ENCODE measurements at places on chromosomes 1 and 21. TPM values are rescaled to one million over a fixed set of nuclear protein-coding genes. Genes with fewer than 3 reads are reported as not detected.

Gene SNX27
- total RNA-seq, result 29.1 TPM

Gene SMG7
- total RNA-seq, result 62.1 TPM

Gene C1QB
- not detected for total RNA-seq

Gene PTPN22
- 52.6 TPM for total RNA-seq

DNA sequence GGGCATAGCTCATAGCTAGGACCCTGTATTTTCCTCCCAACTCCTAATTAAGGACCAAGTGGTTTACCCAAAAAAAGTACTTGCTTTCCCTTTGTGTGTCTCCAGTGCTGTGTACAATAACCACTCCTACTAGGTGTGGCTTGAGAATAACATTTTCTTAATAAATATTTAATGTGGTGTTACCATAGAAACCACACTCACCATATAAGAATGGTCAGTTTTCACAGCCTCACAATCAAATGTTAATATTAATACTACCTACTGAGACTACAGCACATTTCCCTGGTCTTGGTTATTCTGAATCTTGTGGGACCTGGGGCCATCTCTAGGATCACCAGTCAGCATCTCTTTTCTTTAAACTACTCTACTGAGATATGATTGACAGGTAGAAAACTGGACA is 83.5 kb upstream of the BCAR3 start:
- no peaks in the 10 kb centered on the region for H3K36me3 ChIP-seq
- no peak overlapping the region for H3K4me3 ChIP-seq
- no peak overlapping the region for H3K27ac ChIP-seq

DNA sequence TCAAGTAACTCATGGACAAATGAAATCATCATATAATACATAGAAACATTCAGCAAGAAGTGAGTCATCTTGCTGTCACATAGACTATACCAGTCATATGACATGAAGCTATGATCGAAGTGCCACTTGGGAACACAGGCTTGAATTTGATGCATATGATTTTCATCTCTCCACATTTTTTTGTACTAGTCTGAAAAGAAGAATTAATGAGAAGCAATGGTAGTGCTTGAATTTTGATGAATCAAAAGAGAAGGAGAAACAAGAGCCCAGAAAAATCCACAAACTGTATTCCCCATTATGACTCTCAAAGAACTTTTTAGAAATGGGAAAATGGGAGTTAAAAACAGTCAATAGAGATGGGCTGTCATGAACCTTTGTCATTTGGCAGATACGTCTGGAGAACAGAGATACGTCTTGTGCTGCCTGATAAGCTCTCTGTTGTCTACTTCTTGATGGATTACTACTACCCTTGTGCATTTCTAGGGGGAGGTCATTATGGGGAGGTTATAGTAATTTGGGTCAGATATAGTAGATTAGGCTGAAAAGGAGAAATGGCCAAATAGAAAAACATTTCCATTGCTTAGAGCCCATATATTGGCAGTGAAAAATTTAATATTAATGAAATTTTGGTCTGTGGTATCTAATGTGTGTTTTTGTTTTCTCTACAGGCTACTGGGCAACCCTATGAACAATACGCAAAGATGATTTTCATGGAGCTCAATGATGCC is 8.0 kb upstream of the LEPR start:
- peaks cover 2% of the 10 kb centered on the region for H3K27me3 ChIP-seq
- DNase-seq, result no peak
- H3K27ac ChIP-seq, result no peak overlapping the region
- no peak overlapping the region for H3K4me3 ChIP-seq
- no peaks in the 10 kb centered on the region for H3K36me3 ChIP-seq

GRCh38 chr1:68174738-68175113 is 57.6 kb downstream of the WLS start:
- no peak overlapping the region for H3K27ac ChIP-seq
- peaks cover 7% of the 10 kb centered on the region for H3K27me3 ChIP-seq
- H3K4me3 ChIP-seq, result no peak overlapping the region
- H3K4me1 ChIP-seq, result peaks cover 3% of the 10 kb centered on the region
- H3K36me3 ChIP-seq, result no peaks in the 10 kb centered on the region

- H3K4me3 ChIP-seq, result no peak overlapping the region
- no peak for DNase-seq
- no peaks in the 10 kb centered on the region for H3K27me3 ChIP-seq
- no peaks in the 10 kb centered on the region for H3K4me1 ChIP-seq
- H3K36me3 ChIP-seq, result no peaks in the 10 kb centered on the region
Measured at GRCh38 chr1:221602830-221603229, 139.1 kb downstream of the DUSP10 start.

DNA sequence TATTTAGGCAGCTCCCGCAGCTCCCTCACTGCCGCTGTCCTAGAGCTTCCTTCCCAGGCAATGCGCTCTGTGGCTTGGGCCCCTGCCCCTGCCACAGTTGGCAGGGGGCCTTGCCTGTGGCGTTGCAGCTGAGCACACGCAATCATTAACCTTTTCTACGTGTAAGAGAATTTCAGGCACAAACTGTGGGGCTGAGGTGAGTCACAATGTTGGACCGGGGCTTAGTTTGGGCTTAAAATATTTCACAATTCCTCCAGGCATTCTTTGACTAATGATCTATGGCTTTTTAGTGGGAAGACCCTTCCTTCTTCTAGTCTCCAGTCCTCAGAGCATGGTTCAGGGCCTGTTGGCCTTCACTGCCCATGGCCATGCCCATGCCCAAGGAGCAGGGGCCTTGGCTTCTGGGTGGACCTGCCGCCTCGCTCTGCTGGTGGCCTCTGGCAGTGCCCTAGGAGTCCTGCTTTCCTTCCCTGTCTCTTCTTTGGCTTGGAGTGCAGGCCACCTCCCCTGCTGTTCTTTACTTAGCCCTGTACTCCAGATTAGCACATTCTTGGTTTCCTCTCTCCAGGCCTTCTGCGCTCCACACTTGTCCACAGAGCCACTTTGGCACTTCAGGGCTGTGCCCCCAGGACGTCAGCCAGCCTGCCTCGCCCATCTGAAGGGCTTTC is 39.2 kb downstream of the MAPKAPK2 start:
- peaks cover 53% of the 10 kb centered on the region for H3K4me1 ChIP-seq
- no peaks in the 10 kb centered on the region for H3K36me3 ChIP-seq
- peak overlapping the region; percentile 48 for H3K27ac ChIP-seq
- H3K27me3 ChIP-seq, result no peaks in the 10 kb centered on the region

- H3K4me3 ChIP-seq, result no peak overlapping the region
- H3K36me3 ChIP-seq, result no peaks in the 10 kb centered on the region
- H3K27me3 ChIP-seq, result no peaks in the 10 kb centered on the region
- no peak overlapping the region for H3K27ac ChIP-seq
- peaks cover 5% of the 10 kb centered on the region for H3K4me1 ChIP-seq
Measured at GRCh38 chr1:185402930-185403329, 85.9 kb upstream of the IVNS1ABP start.

DNA sequence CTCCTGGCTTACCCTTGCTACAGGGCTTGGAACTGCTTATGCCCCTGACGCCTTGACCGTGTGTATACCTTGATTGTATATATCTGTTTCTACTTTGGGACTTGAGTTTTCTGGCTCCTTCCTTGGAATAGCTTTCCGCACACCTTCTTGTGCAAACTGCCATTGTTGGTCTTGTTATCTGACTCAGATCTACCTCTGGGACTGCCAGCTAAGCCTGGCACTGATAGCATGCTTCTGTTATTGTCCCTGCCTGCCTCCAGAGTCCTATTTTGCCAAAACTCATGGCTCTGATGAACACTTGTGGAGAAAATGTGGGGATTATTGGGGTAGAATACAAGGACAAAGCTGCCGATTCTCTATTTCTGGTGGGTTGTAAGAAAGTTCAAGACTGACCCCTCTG is 15.4 kb downstream of the FMOD start:
- H3K36me3 ChIP-seq, result no peaks in the 10 kb centered on the region
- no peak for DNase-seq
- no peaks in the 10 kb centered on the region for H3K27me3 ChIP-seq
- H3K4me3 ChIP-seq, result no peak overlapping the region
- peaks cover 21% of the 10 kb centered on the region for H3K4me1 ChIP-seq

DNA sequence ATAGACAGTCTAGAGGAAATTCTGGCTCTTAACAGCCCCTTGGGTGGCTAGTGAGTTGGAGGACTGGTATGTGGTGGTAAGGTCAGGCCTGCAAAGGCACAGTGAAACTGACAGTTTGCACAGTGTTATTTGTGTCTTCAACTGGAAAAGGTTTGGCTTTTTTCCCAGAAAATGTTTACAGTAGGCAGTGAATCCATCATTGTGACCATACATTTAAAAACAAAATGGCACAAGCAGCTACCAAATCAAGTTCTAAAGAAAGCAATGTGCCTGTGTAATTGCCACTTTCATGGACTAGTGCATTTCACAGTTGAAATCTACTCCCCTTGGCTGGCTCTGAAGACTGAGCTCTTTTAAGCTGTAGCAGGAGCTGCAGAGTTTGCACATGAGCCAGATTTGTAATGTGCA is 24.8 kb downstream of the ATPAF1 start:
- H3K27ac ChIP-seq, result no peak overlapping the region
- peaks cover 10% of the 10 kb centered on the region for H3K4me1 ChIP-seq
- no peak for DNase-seq
- no peaks in the 10 kb centered on the region for H3K27me3 ChIP-seq

GRCh38 chr1:62237361-62237760 is 42.7 kb downstream of the L1TD1 start:
- no peaks in the 10 kb centered on the region for H3K27me3 ChIP-seq
- no peak overlapping the region for H3K27ac ChIP-seq
- no peaks in the 10 kb centered on the region for H3K36me3 ChIP-seq
- no peak overlapping the region for H3K4me3 ChIP-seq
- H3K4me1 ChIP-seq, result no peaks in the 10 kb centered on the region
